ENCODE measurements at places on chromosomes 11 and 22.

- no peak for DNase-seq
These were observed 17.8 kb upstream of the TP53I11 start for GRCh38 chr11:44968510-44968909.

GRCh38 chr11:6895010-6895409, 2.7 kb upstream of the OR2D2 start:
- DNase-seq, result no peak

DNA sequence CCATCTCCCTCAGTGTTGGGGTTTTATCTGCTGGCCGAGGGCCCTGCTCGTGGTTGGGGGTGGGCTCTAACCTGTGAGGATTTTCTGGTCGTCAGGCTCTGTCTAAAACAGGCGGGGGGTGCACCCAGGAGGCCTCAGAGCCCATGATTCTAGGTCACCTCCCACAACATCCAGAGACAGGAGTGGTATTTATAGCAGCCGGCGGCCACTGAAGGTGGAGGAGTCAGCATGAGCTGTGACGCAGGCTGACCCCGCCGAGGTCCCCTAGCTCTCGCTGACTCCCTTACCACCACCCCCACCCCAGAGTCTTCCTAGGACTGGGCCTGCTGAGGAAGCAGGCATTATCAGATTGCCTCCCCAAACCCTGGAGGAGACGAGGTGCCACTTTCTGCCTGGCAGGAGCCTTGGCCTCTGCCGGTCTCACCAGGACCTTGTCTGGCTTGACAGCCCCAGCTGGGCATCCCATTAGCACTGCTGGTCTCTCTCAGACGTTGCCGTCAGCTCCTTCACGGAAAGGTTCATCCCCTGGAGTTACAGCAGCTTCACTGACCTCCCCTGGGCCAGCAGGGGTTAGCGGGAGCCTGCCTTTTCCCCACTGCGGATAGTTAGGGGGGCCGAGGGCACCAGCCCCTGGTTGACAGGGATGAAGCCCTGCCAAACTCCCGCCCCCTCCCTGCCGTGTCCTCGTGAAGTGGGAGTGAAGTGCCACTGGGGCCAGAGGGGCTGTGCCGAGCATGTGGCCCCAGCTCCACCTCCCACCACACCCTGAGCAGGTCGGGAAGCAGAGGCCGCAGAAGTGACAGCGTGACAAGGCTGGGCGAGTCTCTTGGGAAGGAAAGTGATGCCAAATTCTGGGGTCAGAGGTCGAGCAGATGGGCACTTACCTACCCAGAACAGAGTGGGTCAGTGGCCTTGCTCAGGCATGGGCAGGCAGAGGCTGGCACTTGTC, 26.5 kb downstream of the DAGLA start:
- no peak for DNase-seq

- DNase-seq, result peak; percentile 81
These were observed 5.5 kb downstream of the FOLR3 start for GRCh38 chr11:72141066-72141465.

DNA sequence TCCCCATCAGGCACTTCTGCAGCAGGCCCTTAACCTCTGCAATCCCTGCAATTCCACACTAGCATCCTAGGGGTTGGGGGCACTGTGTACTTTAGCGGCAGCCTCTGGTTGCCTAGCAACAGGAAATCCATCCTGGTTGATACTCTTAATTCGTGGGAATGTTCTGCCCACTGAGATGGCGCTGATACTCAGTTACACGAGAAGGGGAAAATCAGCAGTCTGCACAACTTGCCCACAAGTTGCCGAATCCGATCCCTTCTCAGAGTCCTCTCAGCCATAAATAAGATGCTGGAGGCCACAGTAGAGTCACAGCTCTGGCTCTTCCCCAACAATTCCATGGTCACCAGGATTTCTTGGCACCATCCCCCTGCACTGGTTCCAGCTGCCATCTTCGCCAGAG, 57.6 kb upstream of the CRYBB3 start:
- no peak for DNase-seq

DNA sequence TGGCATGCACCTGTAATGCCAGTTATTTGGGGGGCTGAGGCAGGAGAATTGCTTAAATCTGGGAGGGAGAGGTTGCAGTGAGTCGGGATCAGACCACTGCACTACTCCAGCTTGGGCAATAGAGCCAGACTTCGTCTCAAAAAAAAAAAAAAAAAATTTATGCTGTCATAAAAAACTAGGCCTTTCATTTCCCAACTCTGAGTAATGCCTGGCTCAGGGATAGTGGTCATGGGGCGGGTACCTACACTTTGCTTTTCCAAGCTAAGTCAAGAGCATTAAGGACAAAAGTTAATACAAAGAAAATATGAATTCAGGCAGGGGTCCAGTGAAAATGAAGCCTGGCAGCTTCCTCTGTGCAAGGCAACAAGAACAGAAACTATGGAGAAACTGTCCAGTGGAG, 16.3 kb downstream of the CPSF7 start:
- peak; percentile 63 for DNase-seq

DNA sequence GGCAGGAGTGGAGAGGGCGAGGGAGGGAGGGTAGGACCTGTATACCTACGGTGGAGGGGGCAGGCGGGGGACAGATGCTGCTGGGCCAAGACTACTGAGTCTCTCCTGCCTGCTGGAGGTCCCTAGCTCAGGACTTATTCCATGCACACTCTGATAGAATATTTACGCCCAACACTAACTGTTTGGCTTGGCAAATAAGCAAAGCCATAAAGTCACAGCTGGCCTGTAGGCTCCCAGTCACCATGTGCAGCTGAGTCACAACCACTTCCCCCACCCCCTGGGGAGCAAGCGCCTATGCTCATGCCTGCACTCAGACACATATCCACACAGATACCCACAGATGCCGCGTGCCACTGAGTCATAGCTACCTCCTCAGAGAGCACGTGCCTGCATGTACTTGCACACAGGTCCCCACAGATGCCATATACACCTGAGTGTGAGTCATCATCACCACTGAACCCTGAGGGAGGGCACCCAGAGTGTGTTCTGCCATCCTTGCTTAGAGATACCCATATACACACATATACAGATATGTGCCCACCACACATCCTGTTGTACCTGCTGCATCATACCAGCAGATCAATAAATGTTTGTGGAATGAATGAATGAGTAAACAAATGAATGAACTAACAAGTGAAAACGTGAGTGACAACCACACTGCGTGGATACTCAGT, 95.8 kb downstream of the SWAP70 start:
- peak; percentile 91 for DNase-seq

- DNase-seq, result no peak
These were observed 39.9 kb downstream of the KCNC1 start for GRCh38 chr11:17774232-17775034.

GRCh38 chr11:9070749-9071491, 20.5 kb downstream of the SCUBE2 start:
- DNase-seq, result no peak

DNA sequence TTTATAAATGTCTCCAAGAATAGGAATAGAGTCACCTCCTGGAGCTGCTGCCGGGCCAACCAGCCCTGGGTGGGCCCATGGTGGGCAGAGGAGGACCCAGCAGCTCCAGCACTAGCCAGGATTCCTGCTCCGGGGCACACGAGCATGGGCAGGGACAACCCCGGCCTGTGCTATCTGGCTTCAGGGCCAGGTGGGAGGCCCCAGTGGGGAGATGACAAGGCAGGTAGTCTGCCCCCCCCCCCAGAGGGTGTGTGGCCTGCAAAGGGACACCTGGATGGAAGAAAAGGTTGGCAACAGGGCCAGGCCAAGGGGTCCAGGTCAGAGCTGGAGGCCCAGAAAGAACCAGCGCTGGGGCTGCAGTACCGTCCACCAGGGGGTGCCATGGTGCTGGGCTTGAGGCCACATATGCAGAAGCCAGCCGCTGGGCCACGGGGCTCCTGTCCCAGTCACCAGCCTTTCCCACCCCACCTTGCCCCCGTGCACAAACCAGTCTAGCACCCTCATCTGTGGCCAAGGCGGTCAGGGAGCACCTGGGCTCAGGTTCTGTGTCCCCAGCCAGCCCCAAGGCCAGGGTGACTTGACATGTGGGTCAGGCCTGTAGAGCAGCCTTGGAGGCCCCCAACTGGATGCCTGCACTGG, 3.4 kb downstream of the TSPAN32 start:
- DNase-seq, result peak; percentile 92

DNA sequence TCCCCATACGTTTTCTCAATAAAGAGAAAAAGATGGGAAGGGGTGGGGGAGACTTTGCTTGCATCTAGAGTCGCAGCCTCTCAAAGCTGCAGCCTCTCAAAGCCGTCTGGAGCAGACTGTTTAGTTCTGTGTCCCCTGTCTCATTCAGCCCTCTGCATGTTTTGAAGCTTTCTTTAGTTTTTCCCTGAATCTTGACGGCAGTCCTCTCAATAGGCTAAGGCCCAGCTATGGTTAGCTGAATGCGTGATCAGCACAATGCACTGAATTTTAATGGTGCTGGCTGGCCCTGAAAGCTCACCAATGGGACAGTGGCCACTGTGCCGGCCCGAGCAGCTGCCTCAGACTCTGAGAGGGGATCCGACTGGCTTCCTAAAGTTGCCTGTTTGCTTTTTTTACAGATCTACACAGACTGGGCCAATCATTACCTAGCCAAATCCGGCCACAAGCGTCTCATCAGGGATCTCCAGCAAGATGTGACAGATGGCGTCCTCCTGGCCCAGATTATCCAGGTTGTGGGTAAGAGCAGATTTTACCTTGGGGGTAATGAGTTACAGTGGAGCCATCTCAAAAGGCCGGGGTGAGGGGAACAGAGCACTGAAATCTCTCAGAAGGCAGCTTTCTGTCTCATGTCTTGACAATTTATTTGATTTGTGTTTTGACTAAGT, 119.6 kb downstream of the NAV2 start:
- no peak for DNase-seq

GRCh38 chr22:49178246-49179005, 649.2 kb downstream of the BRD1 start:
- no peak for DNase-seq

DNA sequence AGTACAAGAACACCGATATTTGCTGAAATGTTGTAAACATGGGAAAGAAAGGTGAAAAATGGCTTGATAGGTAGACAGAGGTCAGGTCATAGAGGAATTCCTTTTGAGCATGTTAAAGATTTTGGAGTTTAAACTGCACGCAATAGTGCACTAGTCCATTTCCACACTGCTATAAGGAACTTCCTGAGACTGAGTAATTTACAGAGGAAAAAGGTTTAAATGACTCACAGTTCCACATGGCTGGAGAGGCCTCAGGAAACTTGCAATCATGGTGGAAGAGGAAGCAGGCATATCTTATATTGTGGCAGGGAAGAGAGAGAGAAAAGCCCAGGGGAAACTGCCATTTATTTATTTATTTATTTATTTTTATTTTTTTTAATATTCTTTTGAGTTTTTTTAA, 5.0 kb downstream of the OR10A5 start:
- DNase-seq, result no peak

- DNase-seq, result peak; percentile 73
These were observed 33.3 kb upstream of the NNMT start for GRCh38 chr11:114262681-114263512.

GRCh38 chr11:131640320-131640719, 269.9 kb downstream of the NTM start:
- no peak for DNase-seq

GRCh38 chr11:112977755-112978154, 16.5 kb downstream of the NCAM1 start:
- DNase-seq, result peak; percentile 5

DNA sequence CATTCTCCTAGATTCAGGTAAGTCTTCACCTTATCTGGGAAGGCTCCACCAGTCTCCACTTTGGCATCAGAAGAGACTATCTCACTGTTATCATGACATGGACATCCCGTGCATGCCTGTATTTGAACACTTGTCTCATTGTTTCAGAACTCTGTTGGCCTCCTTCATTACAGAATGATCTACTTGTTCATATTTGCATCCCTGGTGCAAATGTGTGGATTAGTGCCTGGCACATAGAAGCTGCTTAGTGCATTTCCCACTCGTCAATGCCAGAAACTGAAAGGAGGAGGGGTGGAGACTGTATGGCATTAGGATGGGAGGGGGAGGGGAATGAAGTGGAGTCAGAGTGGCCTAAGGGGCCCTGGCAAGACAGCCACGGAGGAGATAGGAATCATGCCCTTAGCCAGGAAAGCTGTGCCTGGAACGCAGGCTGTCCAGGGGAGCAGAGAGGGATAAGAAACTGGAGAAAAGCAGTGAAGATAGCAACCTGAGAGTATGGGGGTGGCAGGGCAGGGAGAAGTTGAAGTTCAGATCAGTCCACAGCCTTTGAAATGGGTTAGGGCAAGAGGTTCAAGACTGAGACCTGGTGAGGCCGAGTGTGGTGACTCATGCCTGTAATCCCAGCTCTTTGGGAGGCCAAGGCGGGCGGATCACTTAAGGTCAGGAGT, 53.8 kb upstream of the CAPRIN1 start:
- DNase-seq, result peak; percentile 6

DNA sequence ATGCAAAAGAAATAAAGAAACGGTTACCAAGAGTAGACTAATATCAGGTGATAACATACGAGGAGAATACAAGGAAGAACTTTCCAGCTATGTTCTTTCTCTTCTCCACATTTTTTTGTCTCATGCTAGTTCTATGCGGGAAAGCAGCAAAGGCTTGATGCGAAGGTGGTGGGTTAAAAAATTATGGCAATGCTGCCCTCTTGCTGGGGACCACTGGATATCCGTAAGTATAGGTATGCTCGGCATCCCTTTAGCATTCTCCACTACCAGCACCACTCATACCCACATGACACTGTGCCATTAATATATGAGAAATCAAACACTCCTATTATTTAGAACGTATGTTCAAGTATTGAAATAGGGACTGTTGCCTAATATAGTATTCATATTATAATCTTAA, 776.4 kb downstream of the LRRC4C start:
- DNase-seq, result no peak

GRCh38 chr11:12222055-12222792, 111.8 kb downstream of the MICAL2 start:
- no peak for DNase-seq

DNA sequence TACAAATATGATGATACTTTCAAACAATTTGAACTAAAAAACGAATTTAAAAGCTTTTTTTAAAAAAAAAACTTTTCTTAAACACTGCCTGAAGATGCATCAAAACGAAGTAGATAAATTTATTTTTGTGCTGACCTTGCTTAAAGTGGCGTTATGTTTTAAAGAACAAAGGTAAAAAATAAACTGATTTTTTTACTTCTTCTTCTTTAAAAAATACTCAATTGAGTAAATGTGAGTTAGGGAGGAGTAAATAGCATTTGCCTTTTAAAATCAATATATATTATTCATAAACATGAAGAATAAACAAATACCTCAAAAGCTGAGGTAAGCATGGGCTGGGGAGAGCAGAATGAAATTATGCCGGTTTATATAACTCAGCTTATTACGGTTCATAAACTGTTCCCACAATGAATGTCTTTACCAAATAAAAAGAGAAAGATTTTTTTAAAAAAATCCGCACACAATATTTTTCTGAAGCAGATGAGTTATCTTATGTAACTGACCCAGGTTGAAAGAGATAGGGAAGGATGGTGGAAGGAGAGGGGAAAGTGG, 9.0 kb downstream of the PAX6 start:
- DNase-seq, result no peak

- DNase-seq, result no peak
These were observed 9.6 kb upstream of the BIRC3 start for GRCh38 chr11:102307727-102308038.
